Caudate nucleus (tissue), 63 donors: ENCODE measurements at places on chromosomes 16 and 17.
A peak's percentile ranks its signal among the peaks of the same experiment; 100 is the strongest.

- no peak for DNase-seq
Measured at GRCh38 chr17:12545877-12546513, 119.7 kb upstream of the MYOCD start.

DNA sequence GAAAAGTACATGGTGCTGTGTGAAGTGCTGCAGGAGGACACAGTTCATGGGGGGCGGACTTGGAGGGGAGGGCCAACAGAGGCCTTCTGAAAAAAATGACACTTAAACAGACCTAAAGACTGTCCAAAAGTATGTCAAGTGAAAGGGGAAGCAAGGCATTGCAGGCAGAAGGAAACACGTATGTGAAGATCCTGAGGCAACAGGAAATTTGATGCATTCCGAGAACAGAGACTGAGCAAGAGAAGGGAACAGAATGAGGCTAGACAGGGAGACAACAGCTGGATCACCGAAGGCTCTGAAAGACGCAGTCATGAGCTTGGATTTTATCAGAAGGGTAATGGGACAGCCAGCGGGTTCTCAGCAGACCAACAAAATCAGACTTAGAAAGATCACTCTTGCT, 1.1 kb downstream of the IFT20 start:
- DNase-seq: no peak

- no peak for DNase-seq
Measured at GRCh38 chr16:67270931-67271338, 8.4 kb upstream of the PLEKHG4 start.

GRCh38 chr16:50469744-50470321, 78.4 kb upstream of the NKD1 start:
- no peak for DNase-seq

DNA sequence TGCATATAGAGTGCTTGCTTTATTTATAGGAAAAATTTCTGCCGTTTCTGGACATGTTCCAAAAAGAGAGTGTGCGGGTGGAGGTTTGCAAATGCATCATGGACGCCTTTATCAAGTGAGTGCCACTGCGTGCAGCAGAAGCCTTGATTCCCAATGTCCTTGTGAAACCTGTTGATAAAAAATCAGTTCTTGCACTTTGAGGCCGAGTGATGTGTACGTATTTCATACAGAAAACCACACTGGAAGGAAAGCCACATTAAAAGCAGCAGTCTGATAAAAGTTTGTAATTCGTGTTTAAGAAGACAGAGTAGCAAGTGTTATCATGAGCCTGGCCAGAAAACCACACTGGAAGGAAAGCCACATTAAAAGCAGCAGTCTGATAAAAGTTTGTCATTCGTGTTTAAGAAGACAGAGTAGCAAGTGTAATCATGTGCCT, 78.0 kb downstream of the KNOP1 start:
- no peak for DNase-seq

- DNase-seq: no peak
Measured at GRCh38 chr17:39629898-39630297, 3.1 kb downstream of the PPP1R1B start.

DNA sequence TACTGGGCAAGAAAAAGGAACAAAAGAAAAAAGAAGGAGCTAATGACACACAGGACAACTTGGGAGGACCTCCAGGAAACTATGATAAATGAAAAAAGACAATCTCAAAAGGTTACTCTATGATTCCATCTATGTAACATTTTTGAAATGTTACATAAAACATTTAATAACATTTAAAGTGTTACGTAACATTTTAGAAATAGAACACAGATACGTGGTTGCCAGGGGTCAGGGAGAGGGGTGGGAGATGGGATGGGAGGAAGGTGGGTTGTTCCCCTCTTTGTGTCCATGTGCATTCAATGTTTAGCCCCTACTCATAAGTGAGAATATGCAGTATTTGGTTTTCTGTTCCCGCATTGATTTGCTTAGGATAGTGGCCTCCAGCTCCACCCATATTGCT, 116.6 kb downstream of the C16orf95 start:
- no peak for DNase-seq

- DNase-seq: no peak
Measured at GRCh38 chr16:66843191-66843590, 1.0 kb upstream of the CA7 start.

DNA sequence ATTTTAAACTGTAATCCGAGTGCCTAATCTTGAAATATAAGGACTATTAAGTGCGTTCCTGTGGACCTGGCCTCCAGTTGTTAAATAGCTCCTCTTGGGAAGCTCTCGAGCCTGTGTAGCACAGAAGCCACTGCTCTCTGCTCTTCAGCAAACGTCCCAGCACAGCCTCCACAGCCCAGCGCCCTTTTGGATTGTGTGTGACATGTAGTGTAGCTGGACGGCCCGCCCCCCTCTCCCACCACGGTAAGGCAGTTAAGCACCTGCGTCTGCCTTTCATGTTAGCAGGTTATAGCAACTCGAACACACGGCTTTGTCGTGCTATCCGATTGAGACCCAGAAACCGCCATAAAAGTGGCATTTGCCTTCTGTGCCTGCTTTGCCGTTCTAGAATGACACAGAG, 79.2 kb upstream of the CHMP6 start:
- no peak for DNase-seq

DNA sequence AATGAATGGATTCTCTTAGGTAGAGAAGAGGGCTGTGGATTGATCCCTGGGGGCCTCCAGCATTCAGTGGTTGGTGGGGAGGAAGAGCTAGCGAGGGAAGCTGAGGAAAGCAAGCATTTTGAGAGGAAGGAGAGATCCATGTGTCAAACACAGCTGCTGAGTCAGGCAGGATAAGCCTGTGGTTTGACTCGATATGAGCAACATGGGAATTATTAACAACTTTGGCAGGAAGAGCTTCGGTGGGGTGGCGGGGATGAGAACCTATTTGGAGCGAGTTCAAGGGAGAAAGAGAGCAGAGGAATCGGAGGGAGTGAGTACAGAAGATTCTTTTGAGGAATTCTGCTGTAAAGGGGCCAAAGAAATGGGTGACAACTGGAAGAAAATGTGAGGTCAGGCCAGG, 59.5 kb upstream of the CDC42EP4 start:
- DNase-seq: no peak

GRCh38 chr16:15919331-15919730, 30.1 kb upstream of the ABCC1 start:
- no peak for DNase-seq

DNA sequence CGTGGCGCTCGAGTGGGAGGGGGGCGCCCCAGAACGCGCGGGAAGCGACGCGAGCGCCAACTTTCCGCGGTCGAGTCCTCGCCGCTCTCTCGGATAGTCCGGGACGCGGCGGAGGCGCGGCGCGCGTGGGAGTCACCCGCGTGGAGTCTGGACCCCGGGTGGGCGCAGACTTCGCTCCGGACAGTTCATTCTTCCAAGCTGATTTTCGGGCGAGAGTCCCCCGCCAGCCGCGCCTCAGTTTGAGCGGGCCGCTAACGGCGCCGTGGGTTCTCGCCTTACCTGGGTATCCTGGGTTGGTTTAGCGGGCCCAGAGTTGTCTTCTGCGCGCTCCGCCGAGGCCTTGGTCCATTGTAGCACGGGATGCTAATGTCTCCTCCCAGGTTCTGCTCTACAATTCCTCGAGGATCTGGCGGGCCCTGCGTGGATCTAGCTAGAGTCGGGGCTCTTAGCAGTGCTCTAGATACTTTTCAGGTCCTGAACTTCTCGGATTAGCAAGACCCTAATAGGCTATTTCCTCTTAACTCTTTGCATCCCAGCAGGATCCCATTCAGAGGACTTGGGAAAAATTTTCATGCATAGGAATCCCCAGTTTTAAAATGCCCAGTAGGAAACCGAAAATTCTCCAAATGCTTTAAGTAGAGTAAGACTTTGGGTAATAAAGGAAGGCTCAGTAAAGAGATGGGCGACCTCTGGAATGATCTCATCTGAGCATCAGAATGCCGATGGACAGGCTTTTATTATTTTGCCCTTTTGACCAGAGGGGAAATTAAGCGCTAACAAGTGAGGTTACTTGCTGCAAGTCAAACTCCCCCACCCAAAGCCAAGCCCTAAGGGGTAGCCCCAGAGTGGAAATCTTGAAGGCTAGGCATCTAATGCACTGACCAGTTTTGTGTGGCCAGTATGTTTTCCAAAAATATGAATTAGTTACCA, 537 bp upstream of the GJC1 start:
- no peak for DNase-seq

DNA sequence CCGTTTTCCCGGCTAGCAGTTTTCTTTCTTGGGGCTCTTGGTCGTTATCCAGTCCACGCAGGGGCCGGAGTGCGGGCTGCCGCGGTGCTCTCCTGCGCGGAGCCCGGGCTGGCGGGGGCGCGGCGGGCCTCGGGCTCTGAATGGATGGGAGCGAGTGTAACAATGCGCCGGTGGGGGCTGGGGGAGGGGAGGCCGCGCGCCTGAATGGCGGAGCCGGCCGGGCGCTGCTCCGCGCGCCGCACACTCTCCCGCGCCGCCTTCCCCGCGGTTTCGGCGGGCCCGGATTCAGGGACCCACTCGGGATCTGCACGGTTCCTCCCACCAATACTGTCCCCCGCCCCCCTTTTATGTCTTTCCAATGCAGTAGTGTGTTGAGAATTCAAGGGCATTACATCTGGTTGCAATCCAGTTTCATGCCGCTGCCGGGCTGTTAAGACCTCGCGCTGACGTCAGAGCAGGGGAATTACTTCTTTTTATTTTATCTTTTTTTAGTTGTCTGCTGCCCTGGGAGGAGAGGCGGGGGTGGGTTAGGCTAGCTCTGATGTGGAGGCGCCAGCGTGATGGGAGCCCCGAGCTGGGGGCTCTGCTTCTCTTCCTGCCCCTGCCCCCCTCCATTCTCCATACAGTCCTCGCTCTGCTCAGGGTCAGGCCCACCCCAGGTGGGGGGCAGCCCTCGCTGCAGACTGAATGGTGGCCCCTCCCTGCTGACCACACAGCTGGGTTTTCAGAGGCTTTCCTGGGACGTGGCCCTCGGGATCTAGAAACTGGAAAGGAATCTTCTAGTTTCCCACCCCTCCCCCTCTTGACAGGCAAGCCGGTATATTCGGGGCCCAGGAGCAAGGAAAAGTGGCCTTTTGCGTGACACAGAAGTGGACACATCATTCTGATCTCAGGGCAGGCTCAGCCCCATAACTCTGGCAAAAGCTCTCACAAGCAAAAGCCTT, 1.8 kb downstream of the RAI1 start:
- peak; percentile 49 for DNase-seq

- no peak for DNase-seq
Measured at GRCh38 chr17:80888276-80889160, 103.1 kb upstream of the CHMP6 start.

DNA sequence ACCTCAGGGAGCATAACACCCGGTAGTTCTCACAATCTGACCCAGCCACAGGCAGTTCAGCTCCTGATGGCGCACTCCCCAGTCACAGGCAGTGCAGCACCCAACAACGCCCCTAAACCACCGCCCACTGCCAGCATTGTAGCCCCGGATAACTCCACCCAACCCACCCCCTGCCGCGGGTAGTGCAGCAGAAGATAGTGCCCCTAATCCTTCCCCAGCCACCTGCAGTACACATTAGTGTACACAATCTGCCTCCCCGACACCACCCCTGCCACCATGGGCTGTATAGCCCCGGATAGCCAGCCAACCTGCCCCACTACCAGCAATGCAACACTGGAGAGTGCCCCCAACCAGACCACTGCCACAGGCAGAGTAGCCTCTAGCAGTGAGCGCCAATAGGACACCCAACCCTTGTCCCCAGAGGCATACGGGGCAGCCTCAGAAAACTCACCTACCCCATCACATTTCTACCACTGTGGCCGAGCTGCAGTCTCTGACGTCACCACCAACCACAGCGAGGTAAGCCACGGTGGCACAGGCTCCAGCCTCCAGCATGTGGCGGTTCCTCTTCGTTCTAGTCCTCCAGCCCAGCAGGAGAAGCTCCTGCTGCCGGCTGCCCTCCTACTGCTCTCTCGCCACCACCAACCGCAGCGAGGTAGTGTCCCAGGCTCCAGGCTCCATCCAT, 877.3 kb downstream of the KCNJ18 start:
- DNase-seq: no peak

DNA sequence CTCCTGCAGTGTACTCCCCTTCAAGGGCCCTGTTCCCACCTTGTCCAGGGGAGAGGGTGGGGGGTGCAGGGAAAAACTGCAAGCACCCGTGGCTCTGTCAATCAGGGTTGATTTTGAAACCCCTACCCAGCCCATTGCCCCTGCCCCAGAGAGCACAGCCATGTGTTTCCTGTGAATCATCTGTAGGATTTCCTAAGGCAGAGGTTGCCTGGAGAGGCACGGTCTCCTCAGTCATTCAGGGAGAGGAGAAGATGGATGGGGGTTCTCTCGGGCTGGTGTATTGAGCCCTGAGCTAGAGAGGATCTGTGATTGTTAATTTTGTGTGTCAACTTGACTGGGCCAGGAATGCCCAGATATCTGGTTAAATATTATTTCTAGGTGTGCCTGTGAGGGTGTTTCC, 3.5 kb upstream of the AGRP start:
- no peak for DNase-seq

DNA sequence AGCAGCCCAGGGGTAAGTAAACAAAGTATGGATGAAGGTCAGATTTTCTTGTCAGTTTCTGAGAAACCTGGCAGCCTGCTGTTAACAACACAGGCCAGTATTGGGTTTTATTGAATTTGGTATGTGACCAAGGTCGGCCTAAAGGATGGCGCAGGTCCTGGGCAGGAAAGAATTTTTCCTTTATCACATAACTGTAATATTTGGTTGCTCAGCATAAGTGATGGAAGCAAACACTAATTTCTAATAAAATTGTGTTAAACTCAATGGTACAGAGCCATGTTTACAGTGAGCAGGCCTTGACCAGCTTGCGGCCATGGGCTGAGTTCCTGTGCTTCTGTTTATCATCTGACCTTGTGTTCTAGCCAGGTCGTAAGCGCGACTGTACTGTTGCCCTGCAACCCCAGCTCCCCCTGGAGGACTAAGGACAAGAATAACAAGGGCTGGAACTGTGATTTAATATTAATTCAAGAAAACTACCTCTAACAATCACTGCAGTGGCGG, 10.5 kb downstream of the POLDIP2 start:
- no peak for DNase-seq

DNA sequence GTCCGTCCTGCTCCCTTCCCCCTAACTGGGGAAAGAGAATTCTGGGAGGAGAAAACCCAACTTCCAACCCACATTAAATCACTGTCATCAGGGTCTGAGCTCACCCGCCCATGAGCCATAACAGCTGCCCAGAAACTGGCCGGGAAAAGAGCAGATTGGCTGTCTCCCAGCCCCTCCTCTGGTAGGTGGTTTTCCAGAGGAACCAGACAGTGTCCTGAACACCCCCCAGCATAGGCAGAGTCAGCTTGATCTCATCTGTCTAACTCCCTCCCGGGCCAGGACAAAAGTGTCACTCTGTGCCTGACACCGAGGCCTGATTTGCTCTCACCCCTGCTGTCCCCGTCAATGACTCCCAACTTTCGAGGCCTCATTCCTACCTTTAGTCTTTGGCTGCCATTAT, 197.0 kb downstream of the AXIN2 start:
- no peak for DNase-seq

GRCh38 chr17:36501963-36502362, 15.5 kb downstream of the ZNHIT3 start:
- no peak for DNase-seq

DNA sequence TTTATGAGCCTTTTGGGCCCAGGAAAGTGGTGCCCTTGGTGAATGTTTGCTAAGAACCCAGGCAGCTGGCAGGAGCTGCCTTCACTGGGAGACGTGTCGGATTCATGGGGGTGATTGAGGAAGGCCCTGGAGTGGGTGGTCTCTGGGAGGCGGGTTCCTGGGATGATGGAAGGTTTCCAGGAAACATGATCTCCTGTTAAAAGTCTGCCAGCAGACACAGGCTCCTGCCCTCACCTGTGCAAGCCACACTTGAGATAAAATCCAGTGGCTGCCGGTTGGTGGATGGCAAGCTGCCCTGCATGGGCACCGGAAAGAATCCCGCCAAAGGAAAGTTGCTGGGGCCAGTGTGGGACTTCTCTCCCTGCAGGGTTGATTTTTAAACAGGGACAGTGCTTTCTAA, 189.0 kb upstream of the CIBAR2 start:
- DNase-seq: no peak
